ENCODE measurements at places on chromosomes 5 and 9. TPM values are rescaled to one million over a fixed set of nuclear protein-coding genes. Genes with fewer than 3 reads are reported as not detected.

GRM6 gene
- total RNA-seq = not detected

AGXT2 gene
- total RNA-seq = not detected

SKP1 gene
- total RNA-seq = 608 TPM

TRIM32 gene
- 21.8 TPM for total RNA-seq

PCDHGB5 gene
- 2.4 TPM for total RNA-seq

ANKRD34B gene
- total RNA-seq = 0.17 TPM

TNFSF15 gene
- total RNA-seq = 0.11 TPM

SHC3 gene
- 0.22 TPM for total RNA-seq

IL3 gene
- not detected for total RNA-seq

CER1 gene
- total RNA-seq = not detected

NR6A1 gene
- total RNA-seq = 1.8 TPM

ZFP2 gene
- total RNA-seq = 0.06 TPM

GDNF gene
- 0.03 TPM for total RNA-seq

NKD2 gene
- 18.4 TPM for total RNA-seq

SLC45A2 gene
- not detected for total RNA-seq

MCC gene
- total RNA-seq = 0.43 TPM

PCDHGB2 gene
- total RNA-seq = not detected

SPINK13 gene
- not detected for total RNA-seq

SLC6A7 gene
- total RNA-seq = not detected

IRF1 gene
- 28.1 TPM for total RNA-seq

TLX3 gene
- not detected for total RNA-seq

ZDHHC11 gene
- total RNA-seq = 16.3 TPM

PCDHB2 gene
- 3.9 TPM for total RNA-seq

FAM169A gene
- total RNA-seq = 7.0 TPM
